ENCODE measurements at places on chromosomes 5 and 9.

- no peak for DNase-seq
Measured at GRCh38 chr9:77454663-77455062, 193.5 kb downstream of the GNA14 start.

GRCh38 chr9:124768334-124768733 lies 2.8 kb downstream of the NR6A1 start:
- DNase-seq = no peak

DNA sequence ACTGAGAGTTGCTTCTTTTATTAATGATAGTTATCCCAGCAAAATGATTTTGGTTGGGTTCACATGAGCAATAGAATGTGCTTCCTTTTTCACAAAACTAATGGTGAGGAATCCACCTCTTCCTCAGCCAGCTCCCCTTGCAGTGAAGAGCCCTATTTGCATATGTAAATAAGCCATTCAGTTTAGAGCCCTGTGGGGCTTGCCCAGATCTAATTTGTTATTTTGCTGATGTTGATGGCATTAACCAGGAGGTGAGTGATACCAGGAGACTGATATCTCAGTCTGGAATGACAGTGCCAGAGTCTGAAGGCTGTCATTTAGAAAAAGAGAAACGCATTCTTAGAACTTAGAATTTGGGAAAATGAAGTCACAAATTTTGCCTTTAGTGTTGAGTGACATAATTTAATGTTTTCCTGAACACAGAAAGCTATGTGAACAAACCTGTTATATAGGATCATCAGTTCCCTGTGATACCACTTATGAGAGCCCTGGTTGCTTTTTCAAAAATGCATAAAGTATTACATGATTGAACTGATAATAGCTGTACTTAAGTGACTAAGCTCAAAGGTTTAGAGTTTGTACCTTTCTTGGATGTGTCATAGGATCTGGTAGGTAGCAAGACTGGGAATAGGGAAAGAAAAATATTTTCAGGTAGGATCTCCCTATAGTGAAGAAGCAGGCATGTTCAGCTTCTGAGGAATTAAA lies 271.6 kb downstream of the MAST4 start:
- DNase-seq = no peak

DNA sequence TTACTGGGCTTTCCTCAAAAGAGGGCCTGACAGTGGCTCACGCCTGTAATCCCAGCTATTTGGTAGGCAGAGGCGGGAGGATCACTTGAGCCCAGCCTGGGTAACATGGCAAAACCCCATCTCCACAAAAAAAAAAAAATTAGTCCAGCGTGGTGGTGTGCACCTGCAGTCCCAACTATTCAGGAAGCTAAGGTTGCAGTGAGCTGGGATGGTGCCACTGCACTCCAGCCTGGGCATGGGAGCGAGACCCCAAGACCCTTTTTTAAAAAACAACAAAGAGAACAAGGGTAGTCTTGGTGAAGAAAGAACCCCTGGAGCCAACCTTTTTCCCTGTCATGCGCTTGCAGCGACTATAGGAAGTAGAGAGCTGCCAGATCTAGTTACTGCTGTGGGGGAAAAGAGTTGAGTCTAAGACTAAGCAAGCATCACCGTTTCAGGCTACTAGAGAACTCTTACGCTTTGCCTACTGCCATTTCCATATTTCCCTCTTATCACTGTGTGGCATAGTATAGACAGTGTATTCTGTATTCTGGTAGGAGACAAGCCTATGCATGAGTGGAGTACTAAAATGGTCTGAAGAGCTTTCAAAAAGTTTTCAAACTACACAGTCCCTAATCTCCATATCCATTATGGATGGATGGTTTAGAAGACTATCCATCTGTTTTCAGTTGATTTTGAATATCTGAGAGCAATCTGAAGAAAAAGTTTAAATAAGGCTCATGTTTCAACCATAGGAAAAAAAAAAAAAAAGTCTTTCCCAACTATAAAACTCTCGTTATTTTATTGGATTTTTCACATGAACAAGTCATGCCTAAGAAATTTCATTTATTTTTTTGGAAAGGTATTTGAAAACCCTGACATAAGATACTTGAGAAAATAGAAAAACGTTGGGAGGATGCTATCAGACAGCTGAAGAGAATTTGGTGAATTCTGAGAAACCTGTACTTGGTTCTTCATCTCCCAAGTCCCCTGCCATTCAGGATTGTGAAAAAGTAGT lies 2.6 kb downstream of the C9orf40 start:
- DNase-seq = no peak

GRCh38 chr5:174723979-174724483 lies 351 bp upstream of the MSX2 start:
- no peak for DNase-seq

GRCh38 chr9:137429546-137429890 lies 6.3 kb downstream of the NOXA1 start:
- no peak for DNase-seq

DNA sequence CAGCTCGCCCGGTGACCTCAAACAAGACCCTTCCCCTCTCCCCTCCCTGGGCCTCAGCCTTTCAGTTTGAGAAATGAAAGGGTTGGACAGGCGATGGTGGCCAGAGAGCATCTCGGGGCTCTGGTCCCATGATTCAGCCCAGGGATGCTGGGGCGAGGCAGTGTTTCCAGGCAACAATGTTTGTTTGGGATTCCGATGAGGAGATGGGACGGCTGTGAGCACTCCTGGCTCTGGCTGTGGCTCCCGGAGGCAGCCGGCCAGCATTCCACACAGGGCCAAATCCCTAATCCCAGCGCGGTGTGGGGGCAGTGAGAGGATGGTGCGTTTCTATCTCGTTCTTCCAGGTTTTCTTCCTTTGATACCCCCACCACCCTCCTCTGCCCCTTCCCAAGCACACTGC lies 66.0 kb downstream of the HMCN2 start:
- DNase-seq = peak; percentile 67

DNA sequence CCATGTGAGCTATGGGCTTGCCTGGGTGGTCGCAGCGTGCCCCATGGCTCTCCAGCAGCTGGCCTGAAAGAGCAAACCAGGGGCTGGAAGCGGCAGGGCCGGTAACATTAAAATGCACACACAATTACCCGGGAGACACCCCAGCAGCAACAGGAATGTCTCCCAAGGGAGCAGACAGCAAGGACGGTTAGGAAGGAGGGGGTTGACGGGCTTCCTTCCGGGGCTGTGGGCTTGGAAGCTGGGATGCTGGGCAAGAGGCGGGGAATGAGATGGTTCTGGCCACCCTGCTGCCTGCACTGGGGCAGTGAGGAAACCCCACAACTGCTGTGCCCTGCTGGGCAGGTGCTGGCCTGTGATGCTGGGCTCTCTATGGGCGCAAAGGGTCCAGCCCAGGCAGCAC lies 71.8 kb upstream of the ADAMTS2 start:
- DNase-seq = no peak

DNA sequence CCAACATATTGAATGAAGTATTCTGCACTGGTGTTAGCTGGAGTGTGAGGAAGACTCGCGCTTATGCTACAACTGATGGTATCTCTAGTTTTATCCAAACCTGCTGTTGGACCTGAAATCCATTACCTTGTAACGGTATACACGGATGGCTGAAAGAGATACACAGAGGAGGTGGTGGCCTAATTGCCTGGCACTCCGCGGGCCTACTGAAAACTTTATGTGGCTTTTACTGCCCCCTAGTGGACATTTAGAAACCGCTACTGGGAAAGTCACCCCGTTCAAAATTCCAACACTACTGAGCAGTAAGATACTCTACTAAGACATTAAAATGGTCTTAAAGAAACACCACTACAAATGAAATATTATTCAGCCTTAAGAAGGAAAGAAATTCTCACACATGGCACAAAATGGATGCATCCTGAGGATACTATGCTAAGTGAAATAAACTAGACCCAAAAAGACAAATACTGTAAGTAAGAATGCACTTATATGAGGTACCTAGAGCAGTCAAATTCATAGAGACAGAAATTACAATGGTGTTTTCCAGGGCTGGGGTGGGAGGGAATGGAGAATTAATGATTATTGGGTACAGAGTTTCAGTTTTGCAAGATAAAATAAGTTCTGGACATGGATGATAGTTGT lies 100.4 kb downstream of the TTLL11 start:
- DNase-seq = peak; percentile 67

DNA sequence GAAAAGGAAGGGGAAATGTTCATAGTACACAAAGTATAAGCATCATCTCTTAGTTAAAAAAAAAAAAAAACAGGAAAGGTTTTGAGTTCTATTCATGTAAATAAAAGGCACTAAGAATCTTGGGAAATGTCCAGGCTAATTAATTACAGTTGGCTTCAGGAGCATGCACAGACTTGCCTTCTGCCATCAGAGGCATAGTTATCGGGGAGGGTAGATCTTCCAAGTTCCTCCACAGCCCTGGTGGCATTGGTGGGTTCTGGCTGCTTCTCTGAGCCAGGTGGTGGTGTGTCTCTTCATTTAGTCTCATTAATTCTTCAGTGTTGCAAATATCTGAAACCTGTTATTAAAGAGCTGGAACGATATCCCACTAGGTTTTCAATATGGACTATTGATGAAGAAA lies 85.2 kb downstream of the TMEM252 start:
- DNase-seq = no peak

GRCh38 chr5:82287625-82288024 lies 9.5 kb upstream of the RPS23 start:
- no peak for DNase-seq

- DNase-seq = no peak
Measured at GRCh38 chr9:15249042-15249818, 57.8 kb downstream of the TTC39B start.

DNA sequence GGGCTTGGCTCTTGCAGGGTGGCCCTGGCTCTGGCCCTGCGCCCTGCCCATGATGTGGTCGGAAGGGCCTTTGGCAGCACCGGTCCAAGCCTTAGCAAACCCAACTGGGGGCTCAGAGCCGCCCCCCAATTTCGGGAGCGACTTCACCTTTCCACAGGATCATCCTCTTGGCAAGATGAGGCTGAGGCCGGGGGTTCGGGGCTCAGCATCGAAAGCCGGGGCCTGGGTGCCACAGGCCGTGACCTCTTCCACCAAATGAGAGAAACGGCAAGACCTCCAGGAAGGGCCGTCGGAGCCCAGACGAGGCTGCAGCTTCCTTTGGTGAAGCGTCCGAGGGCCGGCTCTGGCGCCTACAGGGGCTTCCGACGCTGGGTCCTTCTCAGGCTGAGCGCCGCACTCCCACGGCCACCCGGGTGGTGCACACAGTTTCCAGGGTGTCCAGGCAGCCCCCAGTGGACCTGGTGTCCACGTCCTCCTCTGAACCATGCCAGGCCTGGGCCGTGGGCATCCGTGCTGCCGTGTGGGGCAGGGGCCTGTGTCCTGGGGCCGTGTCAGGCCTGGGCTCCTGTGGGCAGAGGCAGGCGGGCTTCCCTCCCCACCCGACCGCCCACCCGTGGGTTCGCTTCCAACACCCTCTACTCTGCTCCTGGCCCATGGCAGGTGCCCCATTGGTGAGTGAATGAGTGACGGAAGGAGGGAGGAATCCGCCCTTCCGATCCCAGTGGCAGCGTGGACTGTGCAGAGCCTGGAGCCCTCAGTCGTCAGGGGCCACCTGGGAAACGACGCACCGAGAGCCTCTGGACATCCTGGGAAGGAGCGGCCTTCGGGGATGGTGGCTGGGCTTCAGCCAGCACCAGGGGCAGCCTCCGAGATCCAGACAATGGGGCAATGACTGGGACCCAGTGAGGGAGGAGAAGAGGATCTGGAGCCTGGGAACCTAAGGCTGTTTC lies 5.2 kb upstream of the AGPAT2 start:
- no peak for DNase-seq

DNA sequence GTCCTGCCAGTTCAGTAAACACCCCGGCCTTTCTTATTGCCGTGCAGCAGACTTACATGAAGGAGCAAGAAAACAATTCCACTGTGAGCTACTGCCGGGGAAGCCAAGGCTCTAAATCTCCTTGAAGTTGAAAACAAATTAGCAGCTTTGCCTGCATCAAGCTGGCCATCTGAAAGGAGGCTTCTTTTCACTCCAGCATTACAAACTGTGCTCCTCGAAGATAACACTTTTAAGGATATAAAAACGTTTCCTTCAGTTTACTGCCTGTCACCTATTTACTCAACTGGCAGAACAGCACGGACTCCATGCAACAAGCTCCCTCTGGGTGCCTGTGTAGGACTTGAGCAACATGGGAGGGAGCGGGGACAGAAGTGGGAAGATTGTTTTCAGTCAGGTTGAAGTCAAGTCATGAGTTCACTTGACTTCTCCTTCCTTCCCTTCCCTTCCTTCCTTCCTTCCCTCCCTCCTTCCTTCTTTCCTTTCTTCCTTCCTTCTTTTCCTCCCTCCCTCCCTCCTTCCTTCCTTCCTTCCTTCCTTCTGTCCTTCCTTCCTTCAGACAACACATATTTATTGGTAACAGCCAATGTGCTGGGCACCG lies 67.4 kb downstream of the ZNF608 start:
- no peak for DNase-seq

GRCh38 chr9:35350212-35350611 lies 139.7 kb upstream of the RUSC2 start:
- no peak for DNase-seq

GRCh38 chr5:151682751-151683331 lies 3.9 kb downstream of the SPARC start:
- no peak for DNase-seq

DNA sequence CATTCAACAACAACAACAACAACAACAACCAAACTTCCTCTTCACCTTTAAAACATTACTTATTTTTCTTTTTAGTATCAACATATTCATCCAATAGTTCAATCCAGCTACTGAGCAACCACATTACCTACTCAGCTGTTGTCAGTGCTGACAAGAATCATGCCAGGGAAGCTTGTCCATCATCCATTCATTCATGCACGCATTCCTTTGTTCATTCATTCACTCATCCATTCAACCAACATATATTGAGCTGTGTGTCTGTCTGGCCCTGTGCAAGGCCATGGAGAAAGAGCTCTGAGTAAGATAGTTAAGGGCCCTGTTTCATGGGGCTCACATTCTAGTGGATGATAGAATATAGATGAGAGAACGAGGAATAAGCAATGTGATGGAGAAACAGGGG lies 80.2 kb upstream of the TBC1D2 start:
- DNase-seq = no peak

DNA sequence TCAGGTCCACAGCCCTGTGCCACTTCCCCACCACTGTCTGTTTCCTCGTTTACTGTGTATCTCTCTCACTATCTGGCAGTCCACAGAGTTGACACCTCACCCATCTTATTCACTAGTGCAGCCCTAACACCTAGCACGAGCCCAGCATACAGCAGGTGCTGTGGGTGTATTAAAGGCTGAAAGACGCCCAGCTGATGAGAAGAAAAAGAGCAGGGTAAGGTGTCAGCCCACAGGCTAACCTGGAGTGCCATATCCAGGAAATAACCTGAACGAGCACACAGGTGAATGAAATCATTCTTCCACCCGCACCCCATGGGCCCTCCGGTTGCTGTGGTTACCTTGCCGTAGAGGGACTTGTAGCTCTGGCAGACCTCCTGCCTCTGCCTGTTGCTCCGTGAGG lies 18.6 kb downstream of the ANXA6 start:
- no peak for DNase-seq

- no peak for DNase-seq
Measured at GRCh38 chr9:136764301-136764891, at the start of gene LCN15. LCN15 (minus strand) TSS chr9:136764518; CDS start chr9:136764488, 30 bp downstream.
